ENCODE measurements at places on chromosomes 12 and 14.

- H3K27ac ChIP-seq = no peak overlapping the region
- no peak overlapping the region for H3K4me3 ChIP-seq
- DNase-seq = no peak
- no peaks in the 10 kb centered on the region for H3K4me1 ChIP-seq
- H3K27me3 ChIP-seq = no peaks in the 10 kb centered on the region
- H3K36me3 ChIP-seq = no peaks in the 10 kb centered on the region
Measured at GRCh38 chr12:39780913-39781446, 161.4 kb upstream of the ABCD2 start.

DNA sequence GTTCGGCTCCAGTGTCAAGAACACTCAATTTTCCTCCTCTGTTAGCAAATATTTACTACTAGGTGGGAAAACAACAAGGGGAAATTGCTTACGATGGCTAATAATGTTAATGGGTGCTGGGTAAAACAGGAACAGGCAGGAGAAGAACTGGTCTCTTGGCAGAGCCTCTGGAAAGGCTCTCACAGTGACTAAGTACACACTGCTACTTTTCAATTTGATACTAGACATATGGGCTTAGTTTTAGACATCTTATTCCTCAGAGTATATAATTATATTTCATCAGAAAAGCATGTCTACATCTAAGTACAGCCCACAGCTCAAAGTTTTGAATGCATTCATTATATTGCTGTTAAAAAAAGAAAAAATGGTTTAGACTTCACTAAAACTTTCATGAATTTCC lies 65.4 kb upstream of the SAV1 start:
- no peaks in the 10 kb centered on the region for H3K27me3 ChIP-seq
- no peak for DNase-seq

DNA sequence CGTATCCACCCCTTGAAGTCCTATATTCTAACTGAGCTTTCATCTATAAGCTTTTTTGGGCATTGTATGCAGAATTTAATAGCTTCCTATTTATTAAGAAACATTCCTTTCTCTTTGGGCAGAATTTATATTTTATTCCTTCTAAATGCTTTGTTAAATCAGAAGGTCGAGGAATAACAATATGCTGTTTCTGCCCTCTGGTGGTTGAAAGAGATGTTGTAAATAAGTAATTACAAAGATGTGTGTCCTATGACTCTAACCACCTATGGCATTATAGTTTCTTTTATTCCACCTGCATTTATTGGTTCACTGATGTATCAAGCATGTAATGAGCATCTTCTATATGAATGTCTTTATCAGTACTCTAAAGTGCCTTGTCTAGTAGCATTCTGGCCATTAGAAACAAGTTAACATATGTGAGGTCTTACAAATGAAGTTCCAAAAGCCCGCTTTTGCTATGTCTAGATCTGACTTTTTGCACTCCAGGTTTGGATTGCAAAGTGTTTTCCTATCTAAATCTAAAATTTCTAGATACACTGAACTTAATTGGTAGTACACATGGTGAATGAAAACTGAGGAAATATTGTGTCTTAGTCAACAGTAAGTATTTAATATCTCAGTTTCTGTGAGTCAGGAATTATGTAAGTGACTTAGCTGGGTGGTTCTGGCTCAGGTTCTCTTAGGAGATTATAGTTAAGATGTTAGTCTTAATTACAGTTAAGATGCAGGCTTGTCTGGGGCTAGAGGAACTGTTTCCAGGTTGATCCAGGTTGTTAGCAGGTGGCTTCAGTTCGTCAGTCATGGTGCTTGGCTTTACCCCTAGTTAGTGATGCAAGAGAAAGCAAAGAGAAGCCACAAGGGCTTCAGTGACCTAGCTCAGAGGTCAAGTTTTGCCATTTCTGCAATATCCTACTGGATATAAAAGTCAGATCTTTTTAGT lies 57.5 kb downstream of the PLEKHA5 start:
- no peaks in the 10 kb centered on the region for H3K27me3 ChIP-seq
- H3K4me3 ChIP-seq = no peak overlapping the region
- no peaks in the 10 kb centered on the region for H3K36me3 ChIP-seq
- no peak overlapping the region for H3K27ac ChIP-seq

DNA sequence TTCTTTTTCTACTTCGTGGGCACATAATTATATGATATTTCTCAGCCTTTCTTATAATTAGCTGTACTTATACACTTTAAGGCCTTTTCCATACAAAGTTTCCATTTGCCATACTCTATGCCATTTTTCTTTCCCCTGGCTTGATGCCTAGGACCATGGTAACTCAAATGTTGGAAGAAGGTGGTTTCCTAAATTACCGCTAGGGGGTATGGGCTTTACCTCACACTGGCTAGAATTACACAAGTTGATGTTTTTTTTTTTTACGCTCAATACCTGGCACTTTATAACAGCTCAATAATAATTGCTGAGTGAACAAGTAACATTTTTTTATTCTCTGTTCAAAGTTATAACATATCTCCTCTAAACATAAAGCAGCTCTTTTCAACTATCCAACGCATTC lies 306.8 kb upstream of the LRFN5 start:
- H3K27ac ChIP-seq = no peak overlapping the region
- H3K4me1 ChIP-seq = no peaks in the 10 kb centered on the region
- DNase-seq = no peak
- no peak overlapping the region for H3K4me3 ChIP-seq
- no peaks in the 10 kb centered on the region for H3K36me3 ChIP-seq

DNA sequence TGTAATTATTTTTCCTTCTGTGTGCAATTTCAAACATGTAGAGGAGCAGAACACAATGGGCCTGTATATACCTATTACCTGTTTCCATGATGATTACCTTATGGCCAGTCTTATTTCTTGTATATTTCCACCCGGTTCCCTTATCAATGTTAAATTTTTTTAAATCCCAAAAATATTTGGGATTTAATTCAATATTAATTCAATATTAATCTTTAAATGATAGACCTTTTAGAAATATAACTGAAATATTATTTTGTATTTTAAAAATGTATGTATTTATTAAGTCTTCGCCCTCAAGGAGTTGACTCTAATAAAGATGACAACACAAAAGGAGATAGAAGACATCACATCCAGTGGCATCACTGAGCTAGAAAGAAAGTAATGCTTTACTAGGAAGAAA lies 607 bp upstream of the KRT6C start:
- H3K27me3 ChIP-seq = no peaks in the 10 kb centered on the region
- H3K27ac ChIP-seq = no peak overlapping the region
- H3K4me1 ChIP-seq = no peaks in the 10 kb centered on the region
- H3K36me3 ChIP-seq = no peaks in the 10 kb centered on the region
- no peak for DNase-seq

GRCh38 chr12:8957561-8957960 lies 8.1 kb upstream of the M6PR start:
- H3K36me3 ChIP-seq = no peaks in the 10 kb centered on the region
- H3K27ac ChIP-seq = no peak overlapping the region

- no peak overlapping the region for H3K4me3 ChIP-seq
- peaks cover 25% of the 10 kb centered on the region for H3K36me3 ChIP-seq
- H3K4me1 ChIP-seq = peaks cover 15% of the 10 kb centered on the region
- H3K27me3 ChIP-seq = no peaks in the 10 kb centered on the region
Measured at GRCh38 chr14:101980251-101980650, 15.9 kb downstream of the DYNC1H1 start.

DNA sequence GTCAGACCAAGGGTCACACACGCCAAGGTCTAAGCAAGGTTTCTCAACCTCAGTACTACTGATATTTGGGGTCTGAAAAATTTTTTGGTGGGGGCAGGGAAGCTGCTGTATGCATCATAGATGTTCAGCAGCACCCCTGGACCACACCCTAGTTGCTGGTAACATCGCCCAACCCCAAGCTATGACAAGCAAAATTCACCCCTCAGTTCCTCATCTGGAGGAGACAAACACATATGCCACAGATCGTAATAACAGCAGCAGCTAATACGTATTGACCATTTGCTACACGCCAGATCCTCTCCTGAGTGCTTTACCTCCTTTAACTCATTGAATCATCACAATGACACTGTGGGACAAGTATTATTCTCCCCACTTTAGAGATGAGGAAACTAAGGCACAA lies 46.4 kb downstream of the ACTN1 start:
- H3K36me3 ChIP-seq = no peaks in the 10 kb centered on the region
- no peak for DNase-seq
- no peak overlapping the region for H3K27ac ChIP-seq
- peaks cover 45% of the 10 kb centered on the region for H3K4me1 ChIP-seq
- no peak overlapping the region for H3K4me3 ChIP-seq
- no peaks in the 10 kb centered on the region for H3K27me3 ChIP-seq

GRCh38 chr12:108302403-108303311 lies 36.5 kb downstream of the CMKLR1 start:
- H3K27ac ChIP-seq = peak overlapping the region; percentile 64
- no peaks in the 10 kb centered on the region for H3K27me3 ChIP-seq
- H3K4me1 ChIP-seq = peaks cover 53% of the 10 kb centered on the region
- no peak overlapping the region for H3K4me3 ChIP-seq
- H3K36me3 ChIP-seq = no peaks in the 10 kb centered on the region
- peak; percentile 81 for DNase-seq

GRCh38 chr14:33958605-33959226 lies 7.8 kb upstream of the EGLN3 start:
- no peak overlapping the region for H3K4me3 ChIP-seq
- no peaks in the 10 kb centered on the region for H3K27me3 ChIP-seq
- H3K4me1 ChIP-seq = peaks cover 6% of the 10 kb centered on the region
- DNase-seq = no peak
- H3K36me3 ChIP-seq = no peaks in the 10 kb centered on the region
- H3K27ac ChIP-seq = no peak overlapping the region

DNA sequence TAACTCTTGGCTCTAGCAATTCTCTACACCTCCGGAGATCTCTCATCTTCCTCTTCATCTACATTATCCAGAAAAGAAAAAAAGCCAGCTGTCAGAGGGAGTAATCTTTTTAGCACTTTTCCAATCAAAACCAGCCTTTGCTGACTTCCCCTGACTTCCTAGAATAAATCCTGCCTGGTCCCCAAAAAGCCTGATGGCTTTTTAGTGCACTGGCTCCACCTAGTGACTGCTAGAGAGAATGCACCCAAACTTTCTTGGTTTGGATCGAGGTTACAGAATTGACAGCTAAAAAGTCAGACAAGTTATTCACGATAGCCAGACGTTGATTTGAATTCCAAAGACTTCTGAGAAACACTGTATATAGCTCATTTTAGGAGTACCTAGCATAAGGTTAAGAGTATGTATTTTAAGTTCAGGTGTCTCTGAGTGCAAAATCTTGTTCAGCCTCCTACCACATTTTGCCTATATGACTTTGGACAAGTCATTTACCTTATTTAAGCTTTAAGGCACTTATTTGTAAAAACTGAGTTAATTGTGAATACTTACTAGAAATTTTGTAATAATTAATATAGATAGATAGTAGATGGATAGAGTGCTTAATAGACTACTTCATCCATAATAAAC lies 185.7 kb upstream of the GRIN2B start:
- no peak overlapping the region for H3K27ac ChIP-seq
- DNase-seq = peak; percentile 40
- no peaks in the 10 kb centered on the region for H3K36me3 ChIP-seq
- no peak overlapping the region for H3K4me3 ChIP-seq

- no peaks in the 10 kb centered on the region for H3K27me3 ChIP-seq
- DNase-seq = no peak
- no peak overlapping the region for H3K4me3 ChIP-seq
- H3K4me1 ChIP-seq = no peaks in the 10 kb centered on the region
- no peak overlapping the region for H3K27ac ChIP-seq
- no peaks in the 10 kb centered on the region for H3K36me3 ChIP-seq
Measured at GRCh38 chr14:105839425-105840265, 313.3 kb downstream of the TMEM121 start.

DNA sequence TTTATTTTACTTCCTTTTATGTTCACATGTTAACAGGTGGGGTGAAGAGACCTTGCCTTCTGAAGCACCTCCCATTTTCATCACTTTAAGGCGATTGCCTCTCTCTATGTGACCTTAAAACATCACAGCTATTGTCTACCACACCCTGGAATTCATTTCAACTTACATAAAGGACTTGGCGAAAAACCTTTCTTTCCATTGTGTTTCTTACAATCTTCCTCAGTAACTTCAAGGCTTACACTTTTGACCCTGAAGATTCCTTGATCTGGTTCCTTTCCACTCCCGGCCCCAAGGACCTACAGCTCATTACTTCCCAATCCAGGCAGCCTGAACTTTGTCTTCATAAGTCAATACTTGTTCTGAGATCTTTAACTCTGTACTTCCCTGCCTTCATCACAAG lies 443.3 kb downstream of the ADAMTS20 start:
- no peaks in the 10 kb centered on the region for H3K4me1 ChIP-seq
- H3K27me3 ChIP-seq = no peaks in the 10 kb centered on the region
- no peak for DNase-seq
- H3K27ac ChIP-seq = no peak overlapping the region

DNA sequence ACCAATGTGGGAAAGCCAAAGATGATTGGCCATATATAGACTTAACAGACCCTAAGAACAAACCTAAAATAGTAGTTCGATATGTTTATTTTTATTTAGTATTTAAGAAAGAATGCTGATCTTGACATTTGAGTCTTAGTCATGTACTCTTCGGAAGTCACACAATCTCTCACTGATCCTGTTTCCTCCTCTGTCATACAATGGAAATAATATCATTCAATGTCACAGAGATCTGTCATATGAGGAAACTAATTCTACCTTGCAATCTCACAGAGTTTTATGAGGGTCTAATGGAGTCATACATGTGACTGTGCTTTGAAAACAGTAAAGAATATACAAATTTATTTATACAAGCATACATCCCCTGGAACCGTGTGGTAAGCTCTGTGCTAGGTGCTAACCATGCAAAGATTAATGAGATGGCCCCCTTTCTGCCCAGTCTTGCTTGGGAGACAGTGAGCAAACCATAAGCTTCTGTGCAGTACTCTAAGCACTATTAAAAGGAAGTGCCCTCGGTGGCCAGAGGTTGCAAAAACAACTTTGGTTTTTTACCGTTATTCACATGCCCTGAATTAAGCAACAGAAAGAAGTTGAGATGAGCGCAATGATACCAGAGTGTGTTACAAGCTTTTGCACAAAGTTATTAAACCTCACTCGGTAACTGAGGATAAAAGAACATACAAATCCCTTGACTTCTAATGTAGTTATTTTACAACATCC lies 1.7 kb upstream of the LIN7A start:
- peaks cover 4% of the 10 kb centered on the region for H3K4me1 ChIP-seq
- H3K36me3 ChIP-seq = no peaks in the 10 kb centered on the region
- DNase-seq = no peak
- H3K4me3 ChIP-seq = no peak overlapping the region
- no peaks in the 10 kb centered on the region for H3K27me3 ChIP-seq

GRCh38 chr14:90796329-90796728 lies 19.9 kb downstream of the TTC7B start:
- no peak overlapping the region for H3K4me3 ChIP-seq
- no peaks in the 10 kb centered on the region for H3K27me3 ChIP-seq
- H3K36me3 ChIP-seq = no peaks in the 10 kb centered on the region
- no peak for DNase-seq
- no peaks in the 10 kb centered on the region for H3K4me1 ChIP-seq
- H3K27ac ChIP-seq = no peak overlapping the region
